ENCODE measurements at places on chromosomes 7 and 10.

DNA sequence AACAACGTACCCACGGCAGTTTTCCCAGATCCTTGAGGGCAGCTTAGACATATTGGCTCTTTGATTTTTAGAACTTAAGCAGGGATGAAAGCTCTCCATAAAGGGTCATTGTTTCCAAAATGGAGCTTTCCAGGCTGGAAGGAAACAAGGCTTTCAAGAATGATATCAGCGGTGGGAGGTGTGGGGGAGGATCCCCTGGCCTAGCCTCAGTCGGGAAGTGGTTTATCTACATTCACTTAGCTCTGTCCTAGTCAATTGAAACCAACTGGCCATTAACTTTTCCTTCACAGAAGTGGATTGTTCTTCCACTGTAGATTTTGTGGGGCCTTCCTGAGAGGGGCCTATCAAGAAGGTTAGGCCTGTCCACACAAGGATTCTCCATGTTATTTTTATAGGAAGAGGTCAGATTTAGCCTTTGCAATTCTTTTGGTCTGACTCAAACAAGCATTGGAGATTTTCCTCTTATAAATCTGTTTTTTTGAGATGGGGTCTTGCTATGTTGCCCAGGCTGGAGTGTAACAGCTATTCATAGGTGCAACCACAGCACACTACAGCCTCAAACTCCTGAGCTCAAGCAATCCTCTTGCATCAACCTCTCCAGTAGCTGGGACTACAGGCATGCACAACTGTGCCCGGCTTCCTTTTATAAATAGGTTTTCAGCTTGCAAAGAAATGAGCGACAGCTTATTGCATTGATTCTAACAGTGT is 343.5 kb downstream of the LRMDA start:
- no peak for DNase-seq

DNA sequence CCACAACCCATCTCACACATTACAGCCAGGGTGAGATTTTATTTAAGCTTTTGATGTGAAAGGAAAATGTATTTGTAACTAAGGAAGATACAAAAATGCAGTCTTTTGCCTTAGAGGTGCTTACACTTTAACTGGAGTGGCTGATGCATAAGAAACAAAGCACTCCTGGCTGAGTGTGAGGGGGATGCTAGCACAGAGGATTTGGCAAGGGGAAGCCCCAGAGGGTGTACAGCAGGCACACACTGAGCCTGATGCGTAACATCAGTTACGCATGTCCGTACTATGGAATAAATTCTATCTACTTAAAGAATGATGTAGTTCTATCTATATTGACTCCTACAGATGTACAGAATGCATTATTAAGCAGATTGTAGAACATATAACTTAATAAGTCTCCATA is 17.8 kb downstream of the GIMAP8 start:
- DNase-seq: no peak

- DNase-seq: no peak
Measured at GRCh38 chr10:35459449-35459847, 123.1 kb downstream of the CCNY start.

GRCh38 chr10:80539421-80540031 is 1.8 kb downstream of the SH2D4B start:
- DNase-seq: no peak

DNA sequence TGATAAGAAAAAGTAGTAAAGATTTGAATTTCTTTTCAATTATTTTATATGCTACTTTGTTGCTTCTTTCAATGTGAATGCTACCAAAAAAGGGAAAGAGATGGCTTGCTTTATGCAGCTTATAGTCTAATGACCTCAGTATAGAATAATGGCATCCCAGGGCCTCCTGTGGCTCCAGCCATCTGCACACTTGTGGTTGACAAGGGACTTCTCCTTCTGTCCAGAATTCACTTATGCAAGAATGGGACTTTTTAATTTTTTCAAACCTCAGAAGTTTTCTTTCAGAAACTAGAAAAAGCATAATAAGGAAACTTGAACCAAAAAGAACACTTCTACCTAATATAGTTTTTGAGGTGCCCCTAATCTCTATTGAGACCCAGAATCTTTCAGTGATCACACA is 310.9 kb downstream of the CTNNA3 start:
- no peak for DNase-seq

DNA sequence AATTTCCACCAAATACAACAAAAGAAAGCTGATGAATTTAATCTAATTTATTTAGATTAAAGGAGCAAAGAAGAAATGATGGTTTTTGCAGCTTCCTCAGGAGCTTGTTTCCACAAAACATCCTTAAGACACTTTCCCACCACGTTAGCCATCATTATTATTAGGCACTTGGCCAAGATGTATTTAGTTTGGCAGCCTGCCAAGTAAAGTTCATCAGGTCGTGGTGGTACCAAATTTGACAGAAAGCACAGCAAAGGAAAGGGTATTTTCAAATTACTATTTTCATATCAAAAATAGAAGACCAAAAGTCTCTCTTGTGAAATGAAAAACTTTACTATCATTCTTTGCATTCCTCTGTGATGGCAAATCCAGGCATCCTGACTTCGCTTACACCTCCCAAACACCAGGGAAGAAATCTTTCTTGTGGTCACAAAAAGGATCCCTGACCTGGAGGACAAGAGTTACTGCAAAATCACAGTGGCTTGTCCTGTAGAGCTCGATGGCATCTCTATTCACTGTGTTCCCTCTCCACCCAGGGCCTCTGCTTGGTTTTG is 123.1 kb upstream of the INHBA start:
- peak; percentile 58 for DNase-seq

- peak; percentile 70 for DNase-seq
Measured at GRCh38 chr7:55415173-55415778, 50.1 kb downstream of the LANCL2 start.

GRCh38 chr7:85125651-85126131 is 61.2 kb downstream of the SEMA3D start:
- DNase-seq: peak; percentile 86

GRCh38 chr7:128422842-128423241 is 13.1 kb upstream of the IMPDH1 start:
- DNase-seq: no peak

- peak; percentile 91 for DNase-seq
Measured at GRCh38 chr10:49139028-49139845, 5.4 kb upstream of the FAM170B start.
